ENCODE measurements at places on chromosomes 6 and 20.

DNA sequence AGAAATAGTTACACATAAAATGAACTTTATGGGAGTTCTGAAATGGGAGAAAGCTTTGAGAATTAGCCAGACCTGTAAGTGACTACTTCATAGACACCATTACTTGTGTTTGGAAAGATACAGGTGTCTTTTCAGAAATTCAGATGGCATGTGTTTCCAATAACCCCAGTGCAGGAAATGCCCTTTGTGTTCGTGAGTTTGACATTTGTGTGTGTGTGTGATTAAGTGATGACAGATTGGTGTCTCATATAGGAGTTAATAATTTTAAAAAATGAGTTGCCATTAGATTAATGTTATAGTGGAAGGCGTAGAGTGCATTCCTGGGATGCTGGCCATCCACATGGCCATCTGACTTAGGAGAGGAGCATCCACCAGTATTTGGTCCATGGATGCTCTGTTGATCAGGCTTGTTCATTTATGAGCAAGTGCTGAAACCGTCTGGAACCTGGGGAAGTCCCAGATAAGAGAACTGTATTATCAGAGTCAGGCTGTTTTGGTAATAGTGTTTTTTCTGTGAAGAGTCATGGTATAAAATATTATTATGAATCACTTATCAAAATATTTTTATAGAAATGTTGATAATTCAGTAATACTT, 3.1 kb downstream of the STK4 start:
- no peak for DNase-seq

DNA sequence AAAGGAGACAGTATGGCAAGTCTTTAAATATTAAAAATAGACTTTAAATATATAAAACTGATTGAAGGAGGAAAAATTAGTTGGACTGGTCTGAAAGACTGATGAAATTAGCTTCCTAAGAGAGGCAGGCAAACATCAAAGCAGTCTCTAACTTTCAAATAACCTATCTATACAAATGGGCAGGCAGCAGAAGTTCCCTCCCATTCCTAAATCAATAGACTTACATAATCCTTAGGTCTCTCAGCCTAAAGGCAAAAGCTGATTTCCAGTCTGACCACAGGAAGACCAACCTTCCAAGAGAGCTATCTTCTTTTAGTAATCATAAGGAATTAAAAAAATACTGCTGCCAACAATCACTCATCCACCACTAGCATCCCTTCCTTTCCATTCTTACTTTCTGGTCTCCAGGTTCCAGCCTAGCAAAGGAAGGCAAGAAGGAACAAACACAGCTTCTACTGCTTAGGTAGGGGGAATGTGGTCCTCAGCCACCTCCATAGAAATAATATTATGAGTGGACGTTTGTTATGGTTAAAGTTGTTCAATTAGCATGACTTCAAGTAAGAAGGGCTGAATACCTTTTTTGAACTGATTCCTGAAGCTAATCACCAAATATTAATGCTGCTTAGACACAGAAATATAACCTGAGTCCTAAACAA, 44.1 kb downstream of the SESN1 start:
- DNase-seq = no peak

DNA sequence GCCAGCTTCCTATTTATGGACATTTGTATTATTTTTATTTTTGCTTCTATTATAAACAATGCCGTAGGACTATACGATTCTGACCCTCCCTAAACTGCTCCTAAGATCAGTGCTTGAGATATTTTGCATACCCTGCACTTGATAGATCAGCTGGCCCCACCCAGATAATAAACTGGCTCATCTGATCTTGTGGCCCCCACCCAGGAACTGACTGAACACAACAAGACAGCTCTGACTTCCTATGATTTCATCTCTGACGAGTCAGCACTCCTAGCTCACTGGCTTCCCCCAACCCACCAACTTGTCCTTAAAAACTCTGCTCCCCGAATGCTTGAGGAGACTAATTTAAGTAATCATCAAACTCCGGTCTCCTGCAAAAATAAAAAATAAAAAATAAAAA, 34.9 kb upstream of the TFAP2A start:
- no peak for DNase-seq

- no peak for DNase-seq
These were observed 64.3 kb upstream of the AFDN start for GRCh38 chr6:167762259-167762962.

- DNase-seq = no peak
These were observed 110.0 kb downstream of the PREX1 start for GRCh38 chr20:48717680-48718223.

DNA sequence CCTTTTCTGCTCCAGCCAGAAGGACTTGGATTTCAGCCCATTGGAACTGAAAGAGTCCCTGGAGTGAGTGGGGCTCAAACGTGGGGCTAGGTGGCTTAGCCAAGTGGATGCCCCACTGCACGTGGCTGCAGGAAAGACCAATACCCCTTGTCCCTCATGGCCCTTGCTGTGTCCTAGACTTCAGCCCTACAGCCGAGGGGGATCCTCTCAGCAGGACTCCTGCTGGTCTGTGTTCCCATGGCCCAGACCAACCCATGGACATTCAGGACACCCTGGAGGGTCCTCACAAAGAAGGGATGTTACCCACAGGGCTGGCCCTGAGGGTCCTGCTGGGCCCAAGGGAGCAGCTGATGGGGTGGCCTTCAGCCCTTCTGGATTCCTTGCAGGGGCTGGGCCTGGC, 30.0 kb upstream of the PHACTR3 start:
- no peak for DNase-seq

- DNase-seq = no peak
These were observed 62.1 kb downstream of the FOXO3 start for GRCh38 chr6:108622641-108623298.

GRCh38 chr6:102763891-102764290, 1370.4 kb downstream of the GRIK2 start:
- no peak for DNase-seq

DNA sequence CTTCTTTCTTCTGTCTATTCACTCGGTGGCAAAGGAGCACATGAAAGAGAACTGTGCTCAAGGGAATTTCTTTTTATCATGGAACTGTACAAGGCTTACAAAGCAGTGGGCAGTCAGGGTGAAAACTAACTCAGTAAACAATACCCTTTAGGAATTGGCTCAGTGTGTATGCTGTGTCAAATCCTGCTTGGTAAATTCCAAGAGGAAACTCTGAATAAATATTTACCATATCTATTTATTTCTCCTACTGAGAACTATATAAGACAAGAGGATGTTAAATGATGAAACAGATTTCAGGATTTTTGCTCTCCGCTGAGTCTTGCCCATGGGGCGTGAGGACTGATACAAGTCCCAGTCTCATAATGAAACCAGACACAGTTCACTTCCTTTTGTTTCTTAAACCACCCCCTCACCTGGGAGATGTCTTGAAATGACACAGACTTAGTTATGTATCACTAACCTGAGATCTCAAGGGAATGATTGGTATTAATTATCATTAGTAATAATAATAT, 188.8 kb downstream of the BACH2 start:
- DNase-seq = no peak

- DNase-seq = no peak
These were observed 1.3 kb upstream of the BLOC1S5 start for GRCh38 chr6:8065519-8065911.

DNA sequence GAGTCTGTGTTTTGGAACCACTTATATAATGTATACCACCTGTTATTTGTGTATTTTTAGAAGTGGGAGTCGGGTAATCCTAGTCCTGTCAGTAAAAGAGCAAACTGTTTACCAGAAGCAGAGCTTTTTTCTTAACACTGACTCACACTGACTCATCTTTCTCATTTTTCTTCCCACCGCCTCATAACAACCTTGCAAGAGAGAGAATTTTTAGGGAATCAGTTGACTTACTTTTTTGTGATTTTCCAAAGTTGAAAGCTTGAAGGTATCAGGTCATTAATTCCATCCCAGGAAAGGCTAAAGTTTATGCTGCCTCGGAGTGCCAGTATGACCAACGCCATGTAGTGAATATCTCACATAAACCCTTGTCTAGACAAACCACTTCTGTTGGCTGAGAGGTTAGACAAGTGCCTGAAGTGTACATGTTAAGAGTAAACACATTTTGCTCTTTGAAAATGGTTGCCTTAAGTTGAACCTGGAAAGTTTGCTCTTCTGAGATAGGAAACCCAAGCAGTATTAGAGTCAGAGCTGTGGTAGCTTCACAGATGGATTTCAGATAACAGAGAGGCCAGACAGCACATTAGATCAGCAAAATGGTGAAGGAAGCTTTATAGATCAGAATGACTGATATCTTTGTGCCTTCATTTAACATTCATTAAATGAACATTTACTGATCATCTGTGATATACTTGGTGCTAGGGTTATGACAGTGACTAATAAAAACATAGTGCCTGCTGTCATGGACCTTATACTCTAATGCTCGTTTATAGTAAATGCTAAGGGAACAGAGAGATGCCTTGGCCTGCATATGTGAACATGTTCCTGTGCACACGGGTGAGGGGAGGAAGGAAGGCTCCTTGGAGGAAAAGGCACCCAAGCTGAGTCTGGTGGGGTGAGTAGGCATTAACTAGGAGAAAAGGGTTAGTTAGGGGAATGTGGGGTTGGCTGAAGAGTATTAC, 29.1 kb upstream of the PKIG start:
- DNase-seq = no peak

GRCh38 chr6:3231247-3232016, 4.0 kb upstream of the TUBB2B start:
- DNase-seq = no peak

- DNase-seq = no peak
These were observed 528.4 kb downstream of the PKHD1 start for GRCh38 chr6:51559059-51559458.

- DNase-seq = no peak
These were observed 5.3 kb upstream of the CNKSR3 start for GRCh38 chr6:154515826-154516225.

DNA sequence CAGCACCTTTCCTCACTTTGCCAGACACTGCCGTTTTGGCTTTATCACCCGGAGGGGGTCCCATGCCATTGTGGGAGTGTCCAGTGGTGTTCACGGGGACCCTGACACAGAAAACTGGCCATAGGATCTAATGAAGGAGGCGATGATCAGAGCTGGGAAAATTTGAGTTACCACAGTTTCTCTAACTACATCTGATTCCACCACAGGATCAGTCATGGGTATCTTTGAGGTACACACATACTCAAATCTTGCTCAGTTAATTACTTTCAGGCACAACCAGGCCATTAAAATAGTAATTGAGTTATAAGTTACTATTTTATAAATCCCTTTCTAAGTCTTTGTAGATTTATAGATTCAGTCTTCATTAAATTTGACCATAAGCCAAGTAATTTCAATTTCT, 215.1 kb downstream of the PRL start:
- DNase-seq = no peak

- no peak for DNase-seq
These were observed 9.5 kb upstream of the SUPT3H start for GRCh38 chr6:45387236-45387635.

DNA sequence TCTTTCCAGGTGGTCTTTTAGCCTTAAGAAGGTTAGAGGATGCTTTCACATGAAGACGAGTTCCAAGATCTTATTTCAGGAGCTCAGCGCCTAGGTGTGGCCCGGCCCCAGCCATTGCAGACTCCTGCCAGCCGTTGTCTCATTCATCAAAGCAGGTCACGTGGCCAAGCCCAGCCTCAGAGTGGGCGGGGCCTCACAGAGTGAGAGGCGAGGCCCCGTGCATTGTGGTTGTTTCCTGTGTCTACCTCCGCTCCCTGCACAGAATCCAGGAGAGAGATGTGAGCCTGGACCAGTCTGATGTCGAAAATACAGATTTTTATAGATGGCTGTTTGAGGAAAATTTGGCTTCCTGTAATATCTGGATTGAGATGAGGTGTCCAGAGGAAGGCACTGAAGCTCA, 49.2 kb upstream of the CST5 start:
- no peak for DNase-seq

DNA sequence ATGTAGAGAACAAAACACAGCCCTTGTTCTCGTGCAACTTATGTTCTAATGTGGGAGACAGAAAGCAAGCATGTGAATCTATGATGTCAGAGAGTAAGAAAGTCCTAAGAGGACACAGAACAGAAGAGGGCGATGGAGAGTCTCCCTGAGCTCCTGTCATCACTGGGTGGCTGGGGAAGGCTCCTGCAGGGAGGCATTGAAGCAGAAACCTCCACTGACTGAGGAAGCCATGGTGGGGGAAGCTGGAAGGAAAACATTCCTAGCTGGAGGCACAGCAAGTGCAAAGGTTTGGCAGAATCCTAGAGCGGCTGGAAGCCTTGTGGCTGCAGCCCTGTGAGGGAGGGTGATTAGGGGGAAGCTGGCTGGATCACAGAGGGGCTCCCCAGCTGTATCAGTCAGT, 248.0 kb downstream of the CDH26 start:
- DNase-seq = no peak

- DNase-seq = no peak
These were observed 76.7 kb upstream of the ZFP64 start for GRCh38 chr20:52268184-52268749.

DNA sequence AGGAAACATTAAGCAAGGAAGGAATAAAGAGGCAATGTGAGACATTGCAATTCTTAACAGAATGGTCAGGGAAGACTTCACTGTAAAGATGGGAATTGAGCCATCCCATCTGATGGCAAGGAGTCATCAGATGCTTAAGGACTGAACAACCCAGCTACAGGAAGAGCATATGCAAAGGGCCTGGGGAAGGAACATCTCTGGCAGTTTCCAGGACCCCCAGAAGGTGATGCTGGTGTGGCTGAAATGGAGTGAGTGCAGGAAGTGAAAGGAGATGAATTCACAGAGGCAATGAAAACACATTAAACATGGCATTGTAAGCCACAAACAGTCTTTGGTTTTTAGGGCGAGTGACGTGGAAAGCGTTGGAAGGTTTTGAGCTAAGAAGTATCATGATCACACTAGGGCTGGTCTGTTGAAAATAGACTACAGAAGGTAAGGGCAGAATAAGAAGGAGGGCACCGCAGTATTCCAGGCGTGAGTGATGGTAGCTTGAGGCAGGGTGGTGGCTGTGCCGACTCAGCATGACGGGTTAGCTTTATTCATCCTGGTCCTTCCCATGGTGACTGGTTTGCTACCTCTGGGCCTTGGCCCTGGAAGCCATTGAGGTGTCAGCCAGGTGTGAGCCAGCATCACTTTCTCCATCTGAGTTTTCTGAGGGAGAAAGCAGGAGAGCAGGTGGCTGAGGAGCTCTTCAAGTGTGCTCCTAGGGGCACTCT, 6.8 kb downstream of the BTN2A1 start:
- DNase-seq = no peak

GRCh38 chr6:90253631-90254030, 43.0 kb downstream of the BACH2 start:
- DNase-seq = no peak

DNA sequence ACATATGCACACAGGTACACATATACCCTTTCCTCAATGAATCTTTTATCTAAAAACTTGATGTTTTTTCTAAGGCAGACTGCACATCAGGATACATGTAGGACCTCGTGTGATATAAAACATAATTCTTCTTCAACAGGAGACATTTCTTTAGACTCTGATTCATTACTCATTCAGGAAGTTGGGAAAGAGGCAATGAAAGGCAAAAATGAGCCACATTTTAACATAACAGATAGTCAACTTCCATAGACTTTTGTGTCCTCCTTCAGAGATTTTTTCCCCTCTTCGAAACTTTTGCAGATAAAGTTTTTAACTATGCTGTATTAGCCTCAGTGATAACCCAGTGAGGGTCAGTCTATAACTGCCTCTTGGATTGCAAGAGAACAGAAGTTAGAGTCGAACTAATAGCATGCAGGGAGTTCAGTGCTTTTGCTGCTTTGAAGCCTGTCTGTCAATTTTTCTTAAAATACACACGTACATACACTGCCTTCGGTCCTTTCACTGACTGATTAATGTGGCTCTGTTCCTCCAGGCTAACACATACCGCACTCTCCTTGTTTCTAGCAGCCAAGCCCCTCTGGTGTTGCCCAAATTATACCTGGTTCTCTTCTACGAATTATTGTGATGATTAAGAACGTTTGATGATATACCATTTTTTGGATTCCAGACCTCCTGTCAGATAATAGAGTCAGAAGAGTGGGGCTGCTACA, 562.5 kb upstream of the MAP3K7 start:
- no peak for DNase-seq
